HCT116 (cell line): ENCODE measurements at places on chromosomes 3 and 15. TPM values are rescaled to one million over a fixed set of nuclear protein-coding genes. Genes with fewer than 3 reads are reported as not detected.

TNFSF10 gene
- 0.20 TPM for total RNA-seq

AP4E1 gene
- 10.1 TPM for total RNA-seq

ITPKA gene
- 10.8 TPM for total RNA-seq

SPTSSB gene
- 2.9 TPM for total RNA-seq

SNX22 gene
- 6.3 TPM for total RNA-seq

CYP1A2 gene
- not detected for total RNA-seq

RBPMS2 gene
- 11.6 TPM for total RNA-seq

SHF gene
- 2.6 TPM for total RNA-seq

FOXB1 gene
- total RNA-seq = not detected

DNA sequence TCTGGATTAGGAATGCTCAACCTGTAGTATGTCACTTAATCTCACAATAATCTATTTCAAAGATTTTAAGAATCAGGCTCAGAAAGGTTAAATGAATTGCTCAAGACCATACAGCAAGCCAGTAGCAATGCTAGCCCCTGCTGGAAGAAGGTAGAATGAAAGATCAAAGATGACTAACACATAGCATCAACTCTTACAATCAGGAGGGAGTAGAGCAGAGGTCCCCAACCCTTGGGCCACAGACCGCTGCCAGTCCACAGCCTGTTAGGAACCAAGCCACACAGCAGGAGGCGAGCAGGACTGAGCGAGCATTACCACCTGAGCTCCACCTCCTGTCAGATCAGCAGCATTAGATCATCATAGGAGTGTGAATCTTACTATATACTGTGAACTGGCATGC, 15.5 kb upstream of the GATM start:
- no peaks in the 10 kb centered on the region for H3K4me1 ChIP-seq
- no peak for DNase-seq
- no peak overlapping the region for H3K4me3 ChIP-seq
- no peaks in the 10 kb centered on the region for H3K27me3 ChIP-seq

DNA sequence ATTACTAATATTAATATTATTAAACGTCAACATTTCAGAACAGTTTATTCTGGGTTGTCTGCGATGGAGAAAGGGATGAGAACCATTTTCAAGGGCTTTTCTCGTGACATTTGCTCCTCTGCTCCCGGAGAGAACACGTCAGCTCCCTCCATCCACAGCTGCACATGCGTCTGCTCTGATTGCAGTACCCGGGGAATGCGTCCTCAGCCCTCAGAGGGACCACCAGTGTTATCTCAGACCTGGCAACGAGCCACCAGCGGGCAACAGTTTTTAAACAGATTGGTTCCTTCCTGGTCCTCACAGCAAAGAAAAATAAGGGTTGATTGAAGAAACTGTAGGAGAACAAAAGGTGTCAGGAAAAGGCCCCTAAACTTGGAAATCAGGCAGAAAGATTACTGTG, 202.2 kb upstream of the ADAMTS9 start:
- H3K4me1 ChIP-seq = no peaks in the 10 kb centered on the region
- H3K36me3 ChIP-seq = no peaks in the 10 kb centered on the region
- no peak overlapping the region for H3K27ac ChIP-seq
- no peak for DNase-seq
- H3K4me3 ChIP-seq = no peak overlapping the region
- H3K27me3 ChIP-seq = 0 out of 2 replicates have a peak, but pooled peaks cover 4% of the 10 kb centered on the region

- no peak overlapping the region; the same call in 1 of the 2 replicates for H3K27ac ChIP-seq
- H3K36me3 ChIP-seq = no peaks in the 10 kb centered on the region
- peaks cover 50% of the 10 kb centered on the region for H3K4me1 ChIP-seq
Observed at GRCh38 chr15:51883271-51883837, 53.9 kb downstream of the TMOD3 start.

DNA sequence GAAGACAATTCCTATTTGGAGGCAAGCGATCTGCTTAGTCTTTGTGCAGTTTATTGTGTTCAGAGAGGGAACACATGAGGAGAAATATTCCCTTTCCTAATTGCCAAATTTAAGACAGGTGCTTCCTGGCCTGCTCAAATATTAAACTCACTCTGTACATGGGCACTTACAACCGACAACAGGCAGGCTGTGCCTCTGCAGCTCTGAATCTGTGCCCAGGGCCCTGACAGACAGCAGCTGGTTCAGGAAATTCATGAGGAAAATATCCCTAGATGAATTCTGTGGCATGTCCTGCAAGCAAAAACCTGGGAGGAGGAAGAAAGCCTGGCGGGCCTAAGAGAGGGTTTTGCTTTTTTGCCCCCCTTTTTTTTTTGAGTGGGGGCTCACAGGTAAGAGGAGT, 169.3 kb upstream of the TRIM42 start:
- no peak overlapping the region for H3K27ac ChIP-seq
- no peak overlapping the region for H3K4me3 ChIP-seq
- H3K4me1 ChIP-seq = no peaks in the 10 kb centered on the region
- no peaks in the 10 kb centered on the region for H3K36me3 ChIP-seq
- H3K27me3 ChIP-seq = peaks cover 59% of the 10 kb centered on the region

DNA sequence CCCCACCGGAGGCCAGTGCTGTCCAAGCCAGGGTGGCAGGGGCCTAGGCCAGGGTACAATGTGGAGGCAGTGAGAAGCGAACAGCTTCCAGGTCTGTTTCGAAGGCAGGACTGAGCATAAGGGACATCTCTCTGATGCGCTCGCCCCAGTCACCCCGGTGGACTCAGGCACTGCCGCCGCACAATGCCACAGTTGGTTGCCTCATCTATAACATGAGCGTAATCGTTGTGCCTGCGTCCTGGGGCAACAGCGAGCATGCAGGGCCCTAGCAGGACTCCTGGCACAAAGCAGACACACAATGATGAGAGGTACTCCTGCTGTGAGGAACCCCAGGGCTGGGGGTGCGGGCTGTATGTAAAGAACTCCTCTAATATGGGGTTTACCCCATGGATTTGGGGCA, 14.1 kb downstream of the HRH1 start:
- H3K4me3 ChIP-seq = no peak overlapping the region
- no peak for DNase-seq
- H3K36me3 ChIP-seq = no peaks in the 10 kb centered on the region
- H3K27me3 ChIP-seq = no peaks in the 10 kb centered on the region

- no peak overlapping the region for H3K4me3 ChIP-seq
- H3K27me3 ChIP-seq = no peaks in the 10 kb centered on the region
- H3K36me3 ChIP-seq = no peaks in the 10 kb centered on the region
- no peak for DNase-seq
Observed at GRCh38 chr3:75242012-75242735, 422.0 kb upstream of the FRG2C start.

GRCh38 chr3:51891242-51892039, 11.7 kb downstream of the IQCF1 start:
- peaks cover 19% of the 10 kb centered on the region for H3K4me1 ChIP-seq
- H3K36me3 ChIP-seq = no peaks in the 10 kb centered on the region
- DNase-seq = no peak
- no peaks in the 10 kb centered on the region for H3K27me3 ChIP-seq
- no peak overlapping the region for H3K4me3 ChIP-seq

DNA sequence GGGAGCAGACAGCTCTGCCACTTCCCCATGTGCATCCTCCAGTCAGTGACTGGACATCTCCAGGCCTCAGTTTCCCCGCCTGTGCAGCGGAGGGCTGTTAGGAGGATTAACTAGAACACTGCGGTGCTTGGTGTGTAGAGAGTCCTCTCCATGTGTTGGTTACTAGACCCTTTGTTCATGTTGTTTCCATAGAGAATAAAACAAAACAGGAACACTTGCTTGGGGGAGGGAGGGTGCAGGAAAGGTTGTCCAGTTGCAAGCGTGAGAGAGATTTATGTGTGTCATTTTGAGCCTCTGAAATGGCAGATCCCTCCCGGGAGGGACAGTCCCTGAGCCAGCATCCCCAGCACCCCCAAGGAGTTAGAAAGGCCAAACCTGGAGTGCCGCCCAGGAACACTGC, 184.0 kb upstream of the LYSMD4 start:
- DNase-seq = no peak
- H3K36me3 ChIP-seq = no peaks in the 10 kb centered on the region
- H3K27me3 ChIP-seq = peaks cover 12% of the 10 kb centered on the region; the same call in 1 of the 2 replicates
- no peak overlapping the region for H3K4me3 ChIP-seq
- H3K27ac ChIP-seq = no peak overlapping the region

DNA sequence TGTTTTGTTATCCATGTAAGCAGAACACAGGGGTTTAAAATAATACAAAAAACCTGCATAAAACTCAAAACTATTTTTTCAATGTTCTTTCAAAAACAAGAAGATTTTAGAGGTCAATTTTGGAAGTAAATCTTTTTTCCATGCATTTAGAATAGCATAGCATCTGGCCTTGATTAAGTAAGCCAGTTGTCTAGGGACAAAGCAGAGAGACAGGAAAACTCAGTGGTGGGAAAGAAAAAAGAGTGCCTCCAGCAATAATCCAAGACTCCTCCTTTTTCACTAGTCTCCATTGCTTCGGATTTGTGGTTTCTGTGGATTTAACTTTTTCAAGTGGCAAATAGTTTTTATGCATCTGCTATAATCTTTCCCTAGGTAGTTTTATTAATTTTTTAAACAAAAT, 88.9 kb downstream of the SUCNR1 start:
- 0 out of 2 replicates have a peak, but pooled peaks cover 1% of the 10 kb centered on the region for H3K36me3 ChIP-seq
- peaks cover 11% of the 10 kb centered on the region for H3K4me1 ChIP-seq
- DNase-seq = no peak
- H3K4me3 ChIP-seq = no peak overlapping the region
- no peaks in the 10 kb centered on the region for H3K27me3 ChIP-seq
- H3K27ac ChIP-seq = no peak overlapping the region

DNA sequence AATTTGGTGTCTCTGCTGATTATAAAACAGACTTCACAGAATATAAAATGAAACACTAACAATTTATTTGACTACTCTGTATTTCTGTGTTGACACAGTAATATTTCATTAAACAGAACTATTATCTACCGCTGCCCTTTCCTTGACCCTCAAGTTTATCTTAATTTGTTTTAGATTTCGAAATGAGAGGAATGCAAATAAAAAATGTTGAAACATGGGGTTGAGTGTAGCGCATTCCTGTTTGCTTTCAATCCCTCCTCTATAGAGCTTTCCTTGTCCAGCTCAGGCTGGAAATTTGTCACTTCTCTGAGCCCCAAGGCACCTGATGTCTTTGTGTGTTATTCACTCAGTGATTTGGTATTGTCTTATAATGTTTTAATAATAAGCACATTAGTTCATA, 550.2 kb downstream of the ZBBX start:
- no peaks in the 10 kb centered on the region for H3K36me3 ChIP-seq
- no peak for DNase-seq
- no peaks in the 10 kb centered on the region for H3K27me3 ChIP-seq
- no peaks in the 10 kb centered on the region for H3K4me1 ChIP-seq
- no peak overlapping the region for H3K4me3 ChIP-seq

DNA sequence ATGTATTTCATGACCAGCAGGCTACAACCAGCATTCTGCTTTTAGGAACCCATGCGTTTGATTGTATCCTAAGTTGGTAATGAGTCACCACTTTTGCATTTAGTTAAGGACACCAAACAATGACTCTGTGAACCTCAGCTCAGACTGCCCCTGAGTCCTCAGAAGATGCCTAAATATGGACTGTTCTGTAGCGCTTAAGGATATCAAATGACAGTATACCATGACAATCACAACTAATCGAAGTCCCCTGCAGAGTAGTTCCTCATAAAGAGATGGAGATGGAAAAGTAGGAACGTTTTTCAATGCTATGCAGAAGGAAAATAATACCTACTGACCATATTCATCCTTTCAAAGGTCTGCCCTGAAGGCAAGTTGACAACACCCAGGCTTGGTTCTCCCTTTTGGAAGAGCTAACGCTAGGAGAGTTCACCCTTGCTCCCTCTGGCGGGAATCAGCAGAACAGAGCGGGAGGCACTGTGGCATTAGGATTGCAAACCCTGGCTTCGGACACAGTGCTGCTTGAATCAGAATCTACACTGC, 508.6 kb downstream of the FHIT start:
- H3K27me3 ChIP-seq = no peaks in the 10 kb centered on the region
- no peaks in the 10 kb centered on the region for H3K4me1 ChIP-seq
- no peak overlapping the region for H3K27ac ChIP-seq
- DNase-seq = no peak

DNA sequence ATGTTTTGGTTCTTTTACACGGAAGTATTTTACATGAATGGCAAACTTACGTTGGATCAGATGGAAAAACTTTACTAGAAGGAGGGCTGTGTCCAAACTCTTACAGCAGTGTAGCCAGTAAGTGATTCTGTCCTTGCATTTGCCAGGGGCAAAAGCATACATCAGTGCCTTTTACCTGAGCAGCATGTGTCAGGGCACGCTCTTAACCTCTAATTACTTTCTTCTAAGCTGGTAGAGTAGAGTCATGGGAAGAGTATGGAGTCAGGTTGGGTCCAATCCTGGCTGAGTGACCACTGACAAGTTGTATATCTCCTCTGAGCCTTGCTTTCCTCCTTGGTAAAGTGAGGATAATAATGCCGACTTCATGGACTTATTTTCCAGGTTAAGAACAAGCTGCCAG, 47.1 kb downstream of the RYR3 start:
- no peak overlapping the region for H3K4me3 ChIP-seq
- H3K36me3 ChIP-seq = no peaks in the 10 kb centered on the region
- no peak for DNase-seq
- no peak overlapping the region for H3K27ac ChIP-seq
- H3K27me3 ChIP-seq = peaks cover 71% of the 10 kb centered on the region
- no peaks in the 10 kb centered on the region for H3K4me1 ChIP-seq

- no peak overlapping the region for H3K4me3 ChIP-seq
- no peaks in the 10 kb centered on the region for H3K4me1 ChIP-seq
- H3K36me3 ChIP-seq = no peaks in the 10 kb centered on the region
- DNase-seq = no peak
Observed at GRCh38 chr3:60698117-60698516, 553.1 kb downstream of the FHIT start.

GRCh38 chr3:73549051-73549600, 75.6 kb downstream of the PDZRN3 start:
- no peaks in the 10 kb centered on the region for H3K27me3 ChIP-seq
- no peak overlapping the region for H3K4me3 ChIP-seq
- DNase-seq = no peak
- no peak overlapping the region for H3K27ac ChIP-seq
- H3K36me3 ChIP-seq = no peaks in the 10 kb centered on the region

DNA sequence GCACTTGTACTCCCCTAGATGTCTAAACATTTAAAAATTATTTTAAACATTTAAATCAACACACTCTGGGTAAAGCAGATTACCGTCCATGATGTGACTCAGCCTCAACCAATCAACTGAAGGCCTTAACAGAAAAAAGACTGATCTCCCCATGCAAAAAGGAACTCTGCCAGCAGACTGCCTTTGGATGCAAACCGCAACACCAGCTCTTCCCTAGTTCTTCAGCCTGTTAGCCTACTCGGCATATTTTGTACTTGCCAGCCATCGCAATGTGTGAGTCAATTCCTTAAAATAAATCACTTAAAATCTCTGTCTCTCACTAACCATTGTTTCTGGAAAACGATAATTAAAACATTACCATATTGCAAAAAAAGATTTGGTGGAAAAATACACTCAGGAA, 375.9 kb downstream of the RSL24D1 start:
- no peaks in the 10 kb centered on the region for H3K36me3 ChIP-seq
- no peak overlapping the region for H3K27ac ChIP-seq
- no peak for DNase-seq
- no peaks in the 10 kb centered on the region for H3K27me3 ChIP-seq
- no peaks in the 10 kb centered on the region for H3K4me1 ChIP-seq

- no peaks in the 10 kb centered on the region for H3K36me3 ChIP-seq
- H3K4me1 ChIP-seq = peaks cover 6% of the 10 kb centered on the region; the same call in 1 of the 2 replicates
- no peak overlapping the region for H3K4me3 ChIP-seq
- H3K27ac ChIP-seq = no peak overlapping the region
- no peak for DNase-seq
- no peaks in the 10 kb centered on the region for H3K27me3 ChIP-seq
Observed at GRCh38 chr3:172476347-172476746, 28.1 kb upstream of the GHSR start.

- H3K4me1 ChIP-seq = peaks cover 4% of the 10 kb centered on the region
- H3K36me3 ChIP-seq = no peaks in the 10 kb centered on the region
- no peaks in the 10 kb centered on the region for H3K27me3 ChIP-seq
- no peak overlapping the region for H3K4me3 ChIP-seq
- H3K27ac ChIP-seq = no peak overlapping the region
Observed at GRCh38 chr15:51647128-51647562, 24.6 kb upstream of the DMXL2 start.
